ENCODE measurements at places on chromosomes 11 and 22.
A peak's percentile ranks its signal among the peaks of the same experiment; 100 is the strongest.

- DNase-seq, result no peak
These were observed 77.0 kb upstream of the RAB38 start for GRCh38 chr11:88252208-88252607.

DNA sequence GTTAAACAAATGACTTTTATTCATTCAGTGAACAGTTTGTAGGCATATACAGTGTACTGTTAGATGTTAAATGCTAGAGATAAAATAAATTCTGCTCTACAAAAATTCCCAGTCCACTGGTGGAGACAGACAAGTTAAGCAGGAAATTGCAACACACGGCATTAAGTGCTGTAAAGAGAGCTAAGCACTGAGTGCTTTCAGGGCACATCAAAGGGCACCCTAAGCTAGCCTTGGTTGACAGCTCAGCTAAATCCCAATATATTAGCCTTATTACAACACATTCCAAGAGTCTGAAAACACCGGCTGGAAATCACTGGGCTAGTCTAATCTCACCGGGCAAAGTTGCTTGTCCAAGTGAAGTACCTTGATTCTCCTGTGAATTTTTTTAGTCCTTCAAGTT lies 55.1 kb downstream of the NOX4 start:
- DNase-seq, result peak; percentile 1

- DNase-seq, result no peak
These were observed 1424.9 kb downstream of the TBC1D22A start for GRCh38 chr22:48187356-48187755.

GRCh38 chr22:25485626-25486545 lies 78.6 kb upstream of the GRK3 start:
- DNase-seq, result no peak

GRCh38 chr22:49709464-49709863 lies 118.2 kb downstream of the BRD1 start:
- no peak for DNase-seq

- DNase-seq, result no peak
These were observed 10.5 kb downstream of the APIP start for GRCh38 chr11:34905666-34906065.

GRCh38 chr22:40594924-40595323 lies 41.6 kb downstream of the MRTFA start:
- DNase-seq, result no peak

DNA sequence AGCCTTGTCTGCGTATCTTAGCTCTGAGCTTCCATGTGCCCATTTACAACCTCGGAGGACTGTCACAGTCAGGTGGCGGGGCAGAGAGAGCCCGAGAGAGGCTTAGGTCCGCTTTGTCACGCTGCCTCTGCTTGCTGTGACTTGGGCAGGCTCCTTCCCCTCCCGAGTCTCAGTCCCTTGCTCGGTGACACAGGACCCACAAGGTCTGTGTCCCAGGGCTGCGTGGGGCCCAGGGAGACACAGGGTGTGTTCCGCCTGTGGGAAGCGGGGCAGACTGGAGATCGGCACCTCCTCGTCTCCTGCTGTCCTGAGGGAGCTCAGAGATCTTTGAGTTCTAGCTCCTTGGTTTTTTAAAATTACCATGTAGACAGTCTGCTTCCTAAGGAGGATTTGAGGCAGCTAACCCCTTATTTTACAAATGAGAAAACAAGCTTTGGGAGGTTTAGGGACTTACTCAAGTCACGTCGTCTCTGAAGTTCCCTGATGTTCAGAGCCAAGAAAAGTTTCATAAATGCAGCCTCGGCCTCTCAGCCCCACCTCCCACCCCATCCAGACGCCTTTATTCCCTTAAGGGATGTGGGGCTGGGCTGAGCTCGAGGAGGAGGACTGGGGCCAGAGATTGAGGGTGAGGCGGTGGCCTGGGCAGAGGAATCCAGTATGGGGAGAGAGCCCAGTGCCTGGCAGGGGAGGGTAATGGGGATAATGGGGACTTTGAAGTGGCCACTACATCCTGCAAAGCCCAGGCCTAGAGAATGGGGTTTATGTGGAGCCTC lies 103.6 kb downstream of the NECTIN1 start:
- no peak for DNase-seq

DNA sequence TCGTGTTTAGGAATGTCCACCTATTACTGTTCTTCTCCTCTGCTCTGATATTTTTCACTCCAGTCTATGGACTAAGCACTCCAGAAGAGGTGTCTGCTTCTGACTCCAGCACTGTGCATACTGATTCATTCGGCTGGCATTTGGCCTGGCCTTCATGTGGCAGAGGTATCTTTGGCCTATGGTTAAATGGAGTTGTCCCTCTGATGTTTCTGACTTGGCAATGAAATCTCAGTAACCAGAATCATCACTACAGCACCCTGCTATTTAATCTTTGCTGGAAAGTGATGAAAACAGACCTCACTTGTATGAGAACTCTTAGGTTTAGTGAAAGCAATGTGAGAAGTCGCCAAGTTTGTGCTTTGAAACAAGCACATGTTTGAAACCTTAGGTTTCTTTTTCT lies 155.2 kb downstream of the MAML2 start:
- DNase-seq, result peak; percentile 97

DNA sequence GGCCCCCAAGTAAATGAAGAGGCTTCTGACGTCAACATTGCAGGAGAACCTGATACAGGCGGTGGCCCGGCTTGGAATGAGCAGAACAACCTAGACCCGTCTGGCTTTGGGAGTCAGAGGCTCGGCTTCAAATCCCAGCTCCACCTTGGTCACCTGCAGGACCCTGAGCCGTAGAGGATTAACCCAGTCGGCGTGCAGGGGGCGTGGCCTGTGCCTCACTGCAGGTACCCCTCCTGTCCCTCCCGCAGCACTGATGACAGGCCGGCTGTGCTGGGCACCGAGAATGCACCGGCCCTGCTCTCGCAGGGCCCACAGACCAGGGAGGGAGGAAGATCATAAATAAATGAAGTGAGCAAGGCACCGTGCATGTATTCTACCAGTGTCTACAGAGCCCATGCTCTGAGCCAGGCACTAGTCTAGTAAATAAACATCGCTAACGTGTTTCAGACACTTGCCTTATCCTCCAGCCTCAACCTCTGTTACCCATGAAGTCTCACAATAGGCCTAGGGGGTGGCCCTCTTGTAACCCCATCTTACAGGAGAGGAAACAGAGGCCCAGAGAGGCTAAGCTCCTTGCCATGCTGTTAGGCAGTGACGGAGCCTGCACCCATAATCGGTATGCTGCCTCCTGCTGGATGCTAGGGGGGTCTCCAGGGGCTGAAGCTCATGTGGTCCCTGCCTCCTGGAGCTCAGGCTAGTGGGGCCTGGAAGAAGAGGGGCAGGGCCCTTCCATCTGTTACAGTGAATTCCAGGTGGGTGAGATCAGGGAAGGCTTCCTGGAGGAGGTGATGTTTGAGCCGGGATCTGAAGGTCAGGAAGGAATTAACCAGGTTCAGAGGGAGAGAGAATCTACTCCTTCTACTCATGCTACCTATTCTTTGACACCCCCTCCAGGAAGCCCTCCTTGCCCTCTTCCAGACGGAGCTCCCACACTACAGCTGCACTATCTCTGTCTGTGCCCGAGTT lies 53.4 kb downstream of the RTL6 start:
- DNase-seq, result no peak

DNA sequence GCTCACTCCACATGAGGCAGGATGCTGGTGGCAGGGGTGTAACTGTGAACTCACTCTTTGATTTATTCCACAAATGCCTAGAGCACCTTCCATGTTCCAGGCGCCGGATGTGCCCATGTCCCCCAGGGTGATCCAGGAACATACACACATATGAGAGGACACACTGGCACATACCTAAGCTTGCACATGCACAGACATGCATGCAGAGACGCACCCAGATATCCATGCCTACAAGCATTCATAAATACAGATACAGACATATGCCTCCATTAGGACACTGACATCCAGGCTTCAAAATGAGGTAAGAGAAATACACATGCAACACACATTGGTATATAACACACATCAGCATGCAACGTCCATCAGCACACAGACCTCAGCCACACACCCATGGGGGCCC lies 4.5 kb downstream of the OSM start:
- DNase-seq, result no peak

DNA sequence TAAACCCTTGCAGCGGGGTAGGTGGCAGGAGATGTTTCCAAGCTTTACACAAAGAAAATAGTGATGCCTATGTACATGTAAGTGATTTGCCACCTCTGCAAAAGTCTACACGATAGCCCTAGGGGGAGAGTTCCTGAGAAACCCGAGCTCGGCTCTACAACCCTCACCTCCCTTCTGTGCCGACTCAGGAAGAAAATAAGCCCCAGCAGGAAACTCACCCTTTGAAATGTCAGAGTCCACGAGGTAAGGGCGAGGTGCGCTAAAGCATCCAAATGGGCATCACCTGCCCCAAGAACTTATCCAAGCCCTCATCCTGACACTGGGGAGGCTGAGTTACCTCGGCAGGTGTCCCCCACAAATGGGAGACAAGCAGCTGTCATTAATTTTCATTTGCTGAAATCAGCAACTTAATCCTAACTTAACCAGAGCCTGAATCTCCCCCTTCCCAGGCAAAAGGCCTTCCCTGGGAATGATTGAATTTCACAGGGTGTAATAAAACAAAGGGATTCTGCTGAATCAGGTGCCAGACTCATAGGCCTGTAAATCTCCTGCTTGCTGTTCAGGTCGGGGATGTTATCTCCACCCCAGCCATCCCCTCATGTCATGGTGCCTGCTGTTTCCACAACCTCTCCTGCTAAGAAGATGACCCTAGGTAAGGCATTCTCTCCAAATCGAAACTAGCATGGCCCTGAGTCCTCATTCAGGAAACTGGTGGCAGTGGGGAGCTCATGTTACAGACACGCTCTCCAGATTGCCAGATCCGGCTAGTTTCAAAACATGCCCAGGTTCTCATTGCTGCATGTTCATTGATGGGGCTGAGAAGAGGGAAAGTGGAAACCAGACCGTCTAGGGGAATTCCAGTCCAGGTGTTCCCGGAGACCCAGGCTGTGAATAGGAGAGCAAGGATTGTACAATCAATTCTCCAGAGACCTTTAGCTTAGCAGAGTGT lies 105.3 kb upstream of the KIRREL3 start:
- DNase-seq, result peak; percentile 15

GRCh38 chr11:19422276-19422675 lies 181.5 kb upstream of the E2F8 start:
- DNase-seq, result no peak

GRCh38 chr11:21144531-21144930 lies 475.1 kb downstream of the NELL1 start:
- no peak for DNase-seq

GRCh38 chr11:74815966-74816365 lies 67.3 kb downstream of the RNF169 start:
- no peak for DNase-seq

DNA sequence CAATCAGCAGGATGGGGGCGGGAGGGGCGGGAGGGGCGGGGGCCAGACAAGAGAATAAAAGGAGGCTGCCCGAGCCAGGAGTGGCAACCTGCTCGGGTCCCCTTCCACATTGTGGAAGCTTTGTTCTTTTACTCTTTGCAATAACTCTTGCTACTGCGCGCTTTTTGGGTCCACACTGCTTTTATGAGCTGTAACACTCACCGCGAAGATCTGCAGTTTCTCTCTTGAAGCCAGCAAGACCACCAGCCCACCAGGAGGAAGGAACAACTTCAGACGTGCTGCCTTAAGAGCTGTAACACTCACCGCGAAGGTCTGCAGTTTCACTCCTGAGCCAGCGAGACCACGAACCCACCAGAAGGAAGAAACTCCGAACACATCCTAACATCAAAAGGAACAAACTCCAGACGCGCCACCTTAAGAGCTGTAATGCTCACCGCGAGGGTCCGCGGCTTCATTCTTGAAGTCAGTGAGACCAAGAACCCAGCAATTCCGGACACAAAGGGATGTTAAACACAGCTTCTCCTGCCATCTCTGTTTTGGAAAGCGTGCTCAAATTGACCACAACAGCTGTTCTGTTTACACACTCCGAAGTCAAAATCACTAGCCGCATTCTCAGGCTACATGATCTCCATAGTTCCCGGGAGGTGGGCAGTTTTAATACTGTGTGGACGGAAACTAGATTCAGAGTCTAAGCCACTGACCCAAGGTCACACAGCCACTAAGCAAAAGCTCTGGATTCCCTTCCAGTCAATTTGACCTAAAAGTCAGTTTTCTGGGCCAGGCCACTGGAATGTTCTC lies 11.9 kb downstream of the PLAAT2 start:
- DNase-seq, result no peak

DNA sequence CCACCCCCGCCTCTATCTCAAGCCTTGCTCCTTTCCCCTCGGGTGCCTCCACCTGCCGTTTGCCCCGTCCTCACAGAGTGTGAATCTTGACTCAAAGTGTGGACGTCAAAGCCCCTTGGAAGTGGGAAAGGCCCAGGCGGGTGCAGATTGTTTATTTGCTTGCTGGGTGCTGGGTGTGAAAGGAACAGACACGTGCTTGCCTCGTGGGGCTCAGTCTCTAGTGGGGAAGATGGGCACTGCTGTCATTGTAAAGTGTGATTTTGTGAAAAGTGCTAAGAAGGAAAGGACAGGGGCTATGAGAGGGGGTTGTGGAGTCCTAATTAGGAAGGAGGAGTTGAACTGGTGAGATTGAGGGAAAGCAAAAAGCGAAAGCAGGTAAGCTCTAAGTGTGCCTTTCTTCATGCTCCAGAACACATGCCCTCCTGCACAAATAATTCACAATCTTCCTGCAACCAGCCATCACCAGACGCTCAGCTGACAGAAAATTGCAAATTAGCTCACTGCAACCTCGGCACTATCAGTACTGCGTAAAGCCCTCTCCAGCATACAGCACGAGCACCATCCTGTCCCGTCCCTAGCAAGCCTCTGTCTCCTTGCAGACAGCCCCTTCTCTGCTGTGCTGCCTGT lies 9.7 kb upstream of the GCAT start:
- DNase-seq, result no peak

GRCh38 chr11:125583496-125583895 lies 9.2 kb upstream of the STT3A start:
- DNase-seq, result no peak

DNA sequence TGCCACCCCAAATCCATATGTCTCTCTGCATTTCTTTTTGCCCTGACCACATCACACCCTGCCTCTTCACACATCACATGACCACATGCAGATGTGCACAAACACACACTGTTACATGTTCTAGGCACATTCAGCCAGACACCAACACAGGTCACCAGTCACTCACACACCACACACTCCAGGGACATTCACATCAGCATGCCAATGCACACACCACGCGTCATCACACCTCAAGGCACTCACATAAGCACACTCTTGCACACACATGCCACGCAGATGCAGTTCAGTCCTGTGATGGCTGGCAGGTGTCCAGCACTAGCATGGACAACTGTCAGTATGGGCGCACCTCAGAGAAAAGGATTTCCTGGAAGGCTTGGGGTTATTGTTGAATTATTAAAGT lies 77.0 kb upstream of the MYOD1 start:
- no peak for DNase-seq

DNA sequence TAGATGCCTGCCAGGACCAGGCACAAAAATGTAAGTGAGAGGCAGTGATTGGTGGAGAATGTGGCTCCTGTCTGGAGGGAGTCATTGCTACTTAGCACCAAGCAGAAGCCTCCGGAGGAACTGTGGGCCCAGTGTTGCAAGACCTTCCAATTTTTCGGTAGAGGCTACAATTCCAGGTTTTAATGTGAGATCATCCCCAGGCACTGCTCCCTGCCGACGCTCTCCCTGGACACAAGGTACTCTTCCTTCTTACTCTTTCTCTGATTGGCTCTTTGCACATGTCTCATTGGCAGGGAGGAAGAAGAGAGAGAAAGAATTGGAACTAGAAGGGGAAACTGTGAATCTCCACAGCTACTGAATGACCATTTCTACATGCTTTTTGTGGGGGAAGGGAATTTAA lies 53.7 kb upstream of the EP300 start:
- DNase-seq, result no peak

All from M059J (cell line).